ENCODE measurements at places on chromosomes 16 and 17.

GRCh38 chr16:55988013-55988412 lies 112.8 kb upstream of the CES5A start:
- DNase-seq: no peak

DNA sequence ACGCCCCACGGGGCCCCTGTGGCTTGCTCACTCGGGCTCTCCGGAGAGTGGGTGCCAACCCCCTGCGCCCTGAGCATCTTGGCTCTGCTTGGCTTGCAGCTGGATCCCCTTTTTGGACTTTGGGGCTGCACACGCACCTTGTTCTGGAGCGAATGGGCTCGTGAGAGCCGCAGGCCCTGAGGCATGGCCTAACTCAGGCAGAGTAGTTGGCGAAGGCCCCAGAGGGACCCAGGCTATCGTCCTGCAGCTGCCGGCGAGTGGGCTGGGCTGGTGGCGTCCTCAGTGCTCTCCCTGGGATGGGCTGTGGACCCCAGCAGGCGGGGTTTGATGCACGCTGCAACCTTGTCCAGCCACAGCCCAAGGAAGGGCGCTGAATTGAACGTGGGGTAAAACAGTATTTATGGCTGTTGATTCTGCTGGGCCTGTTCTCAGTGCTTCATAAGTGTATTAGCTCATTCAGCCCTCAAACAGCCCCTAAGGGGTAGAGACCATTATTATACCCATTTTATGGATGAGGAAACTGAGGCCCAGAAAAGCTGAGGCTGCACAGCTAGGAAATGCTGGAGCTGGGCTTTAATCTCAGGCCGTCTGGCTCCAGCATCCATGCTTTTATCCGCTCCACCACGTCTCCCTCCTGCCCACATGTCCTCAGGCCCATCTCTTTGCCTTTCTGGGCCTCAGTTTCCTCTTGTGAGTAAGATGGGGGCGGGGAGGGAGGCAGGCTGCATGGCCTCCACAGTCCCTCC lies 171.2 kb upstream of the CIBAR2 start:
- DNase-seq: no peak

DNA sequence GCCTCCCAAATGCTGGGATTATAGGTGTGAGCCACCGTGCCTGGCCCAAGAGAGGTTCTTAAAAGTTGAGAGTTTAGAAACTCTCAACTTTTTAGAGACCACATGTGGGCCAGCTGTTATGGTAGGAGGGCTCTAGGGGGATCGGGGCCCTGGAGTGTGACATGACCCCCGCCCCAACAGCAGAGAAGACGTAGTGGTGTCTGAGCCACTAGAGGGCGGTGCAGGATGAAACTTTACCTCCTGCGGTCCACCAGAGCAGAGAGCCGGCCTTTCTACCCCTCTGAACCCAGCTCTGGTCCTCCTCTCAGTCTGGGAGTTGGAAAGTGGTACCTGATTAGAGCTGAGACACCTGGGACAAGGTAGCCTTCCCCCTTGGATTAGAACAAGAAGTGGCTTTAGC lies 7.4 kb downstream of the CDK5RAP3 start:
- DNase-seq: no peak

GRCh38 chr16:85552980-85553435 lies 60.1 kb upstream of the GSE1 start:
- DNase-seq: no peak

- no peak for DNase-seq
These were observed 1.4 kb upstream of the PRPSAP2 start for GRCh38 chr17:18856570-18856915.

- DNase-seq: no peak
These were observed 1.8 kb downstream of the ZNF263 start for GRCh38 chr16:3285131-3285530.

DNA sequence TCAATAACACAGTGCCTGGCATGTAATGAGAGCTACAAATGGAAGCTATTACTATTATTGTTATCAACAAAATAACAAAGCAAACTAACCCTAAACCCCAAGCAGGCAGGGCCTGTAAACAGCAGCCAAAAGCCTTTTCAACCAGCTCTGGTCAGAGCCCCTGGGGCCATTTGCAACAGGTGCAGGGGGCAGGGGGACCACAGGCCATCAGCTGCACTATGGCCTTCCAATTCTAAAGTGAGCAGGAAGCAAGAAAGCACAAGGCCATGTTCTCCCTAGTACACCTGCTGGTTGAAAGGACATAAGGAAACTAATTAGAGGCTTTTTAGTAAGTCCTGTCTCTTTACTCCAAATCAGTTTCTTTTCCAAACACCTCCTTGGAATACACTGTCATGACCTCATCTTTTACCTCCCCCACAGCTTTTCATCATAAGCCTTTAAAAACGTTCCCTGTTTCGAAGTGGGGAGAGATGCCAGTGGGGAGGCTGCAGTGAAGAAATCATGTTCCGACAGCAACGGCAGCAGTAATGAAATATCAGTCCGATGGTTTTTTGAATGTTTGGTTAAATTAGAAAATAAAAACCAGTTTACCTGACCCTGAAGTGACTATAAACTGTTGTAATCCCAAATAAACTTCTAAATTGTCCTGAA lies 68.4 kb upstream of the GSG1L start:
- DNase-seq: no peak

DNA sequence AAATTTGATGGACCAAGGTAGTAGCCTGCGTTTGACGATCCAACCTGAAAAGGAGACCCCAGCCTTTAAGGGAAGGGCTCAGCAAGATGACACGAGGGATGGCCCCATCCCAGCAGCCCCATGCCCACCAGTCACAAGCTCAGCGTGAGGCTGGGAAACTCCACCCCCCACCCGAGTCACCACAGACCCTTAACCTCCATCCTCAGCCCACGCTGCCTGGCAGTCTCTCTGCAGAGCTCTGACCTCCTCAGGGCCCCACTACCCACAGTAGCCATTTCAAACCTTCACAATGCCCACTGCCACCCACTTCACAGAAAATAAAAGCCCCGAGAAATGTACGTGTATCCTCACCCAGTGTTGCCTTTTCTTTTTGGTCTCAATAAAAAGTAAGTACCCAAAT lies 18.7 kb downstream of the USP36 start:
- no peak for DNase-seq

- no peak for DNase-seq
These were observed 315.4 kb upstream of the TBX2 start for GRCh38 chr17:61084260-61084659.

GRCh38 chr16:88759245-88759975 lies 25.6 kb downstream of the PIEZO1 start:
- no peak for DNase-seq

DNA sequence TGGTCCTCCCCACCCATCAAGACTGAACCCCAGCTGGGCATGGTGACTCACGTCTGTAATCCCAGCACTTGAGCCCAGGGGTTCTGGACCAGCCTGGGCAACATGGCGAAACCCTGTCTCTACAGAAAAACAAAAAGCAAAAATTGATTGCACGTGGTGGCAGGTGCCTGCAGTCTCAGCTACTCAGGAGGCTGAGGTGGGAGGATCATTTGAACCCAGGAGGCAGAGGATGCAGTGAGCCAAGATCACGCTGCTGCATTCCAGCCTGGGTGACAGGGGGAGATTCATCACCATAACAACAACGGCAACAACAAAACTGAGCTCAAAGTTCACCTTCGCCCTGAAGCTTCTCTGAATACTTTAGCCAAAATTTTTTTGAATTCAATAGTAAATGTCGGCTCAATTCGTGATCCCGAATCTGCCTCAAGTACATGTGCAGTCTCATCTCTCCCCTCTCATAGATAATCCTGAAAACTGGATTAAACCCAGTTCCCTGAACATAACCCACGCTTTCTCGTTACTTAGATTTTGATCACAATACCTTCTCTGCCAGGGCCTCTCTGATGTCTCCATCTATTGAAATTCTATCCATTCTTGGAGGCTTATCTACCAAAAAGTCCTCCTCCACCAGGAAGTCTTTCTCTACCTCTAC lies 13.5 kb upstream of the MYH10 start:
- DNase-seq: no peak

DNA sequence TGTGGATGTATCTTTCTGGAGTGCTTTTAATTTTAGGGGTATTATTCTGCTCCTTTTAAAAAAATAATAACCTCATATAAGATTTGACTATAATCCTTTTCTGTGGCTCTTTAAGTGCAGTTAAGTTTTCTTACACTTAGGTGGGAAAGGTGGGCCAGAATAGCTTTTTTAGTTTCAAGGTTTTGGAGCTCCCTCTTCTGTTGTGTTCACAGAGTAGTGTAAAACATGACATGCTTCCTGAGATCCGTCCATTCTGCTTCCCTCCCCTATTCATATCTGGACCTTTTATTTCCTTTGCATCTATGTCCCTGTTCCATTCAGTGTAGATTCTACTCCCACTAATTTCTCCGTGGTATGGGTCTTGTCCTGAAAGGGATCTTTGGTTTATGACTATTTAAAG lies 12.8 kb downstream of the LRRC36 start:
- no peak for DNase-seq

- no peak for DNase-seq
These were observed at the start of gene PRR35 for GRCh38 chr16:560204-560700. Gene PRR35, plus strand, starts transcription at chr16:560394. Its CDS starts 2,901 bp downstream, at chr16:563295.

DNA sequence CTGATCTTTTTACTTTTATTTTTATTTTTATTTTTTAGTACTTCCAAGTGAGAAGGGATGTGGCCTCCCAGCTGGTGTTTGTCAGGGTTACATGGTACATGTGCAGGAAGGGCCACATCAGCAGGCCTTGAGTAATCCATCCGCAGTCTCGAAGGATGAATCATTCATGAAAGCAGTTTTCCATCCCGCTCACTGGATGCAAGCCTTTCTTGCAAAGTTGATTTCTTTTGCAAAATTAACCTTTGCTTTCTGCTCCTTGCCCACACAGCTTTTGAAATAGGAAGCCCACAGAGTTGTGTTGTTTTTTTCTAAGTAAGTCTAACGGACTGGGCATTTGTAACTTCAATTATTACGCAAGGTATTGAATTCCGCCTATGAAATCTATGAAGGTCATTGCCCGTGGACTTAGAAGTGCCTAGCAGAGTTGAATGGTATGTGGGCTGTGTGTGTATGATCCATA lies 157.4 kb downstream of the PRKCA start:
- no peak for DNase-seq

GRCh38 chr16:50259334-50260205 lies 6.8 kb upstream of the ADCY7 start:
- no peak for DNase-seq

GRCh38 chr17:50144845-50145531 lies 5.5 kb downstream of the PPP1R9B start:
- no peak for DNase-seq

DNA sequence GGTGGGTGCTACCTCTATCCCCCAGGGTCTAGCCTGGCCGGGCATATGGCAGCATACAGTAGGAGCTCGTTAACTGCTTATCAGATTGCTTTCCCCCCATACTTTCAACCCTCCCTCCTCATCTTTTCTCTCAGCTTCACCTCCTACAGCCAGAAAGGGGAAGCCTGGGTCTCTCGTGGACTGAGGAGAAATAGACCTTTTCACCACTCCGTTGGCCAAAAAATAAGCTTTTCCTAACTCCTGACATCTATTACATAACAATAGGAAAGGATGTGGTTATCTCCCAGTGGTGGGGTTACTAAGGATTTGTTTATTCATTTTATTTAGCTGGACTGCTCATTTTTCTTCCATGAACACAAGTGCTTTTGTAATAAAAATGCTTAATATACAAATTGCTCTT lies 9.0 kb upstream of the CXCL16 start:
- no peak for DNase-seq

DNA sequence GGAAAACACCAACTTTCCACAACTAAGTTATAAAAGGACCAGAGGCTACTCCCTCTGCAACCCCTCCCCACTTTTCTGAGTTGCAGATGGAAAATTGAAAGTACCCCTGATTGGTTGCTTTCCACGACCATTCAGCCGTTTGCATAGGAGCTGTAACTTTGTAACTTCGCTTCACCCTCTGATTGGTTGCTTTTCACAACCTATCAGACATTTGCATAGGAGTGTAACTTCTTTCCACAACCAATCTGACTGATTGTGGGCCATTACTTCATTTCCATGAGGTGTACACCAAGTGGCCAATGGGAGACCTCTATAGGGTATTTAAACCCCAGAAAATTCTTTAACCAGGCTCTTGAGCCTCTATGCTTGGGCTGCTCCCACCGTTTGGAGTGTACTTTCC lies 644.1 kb downstream of the WWOX start:
- no peak for DNase-seq

DNA sequence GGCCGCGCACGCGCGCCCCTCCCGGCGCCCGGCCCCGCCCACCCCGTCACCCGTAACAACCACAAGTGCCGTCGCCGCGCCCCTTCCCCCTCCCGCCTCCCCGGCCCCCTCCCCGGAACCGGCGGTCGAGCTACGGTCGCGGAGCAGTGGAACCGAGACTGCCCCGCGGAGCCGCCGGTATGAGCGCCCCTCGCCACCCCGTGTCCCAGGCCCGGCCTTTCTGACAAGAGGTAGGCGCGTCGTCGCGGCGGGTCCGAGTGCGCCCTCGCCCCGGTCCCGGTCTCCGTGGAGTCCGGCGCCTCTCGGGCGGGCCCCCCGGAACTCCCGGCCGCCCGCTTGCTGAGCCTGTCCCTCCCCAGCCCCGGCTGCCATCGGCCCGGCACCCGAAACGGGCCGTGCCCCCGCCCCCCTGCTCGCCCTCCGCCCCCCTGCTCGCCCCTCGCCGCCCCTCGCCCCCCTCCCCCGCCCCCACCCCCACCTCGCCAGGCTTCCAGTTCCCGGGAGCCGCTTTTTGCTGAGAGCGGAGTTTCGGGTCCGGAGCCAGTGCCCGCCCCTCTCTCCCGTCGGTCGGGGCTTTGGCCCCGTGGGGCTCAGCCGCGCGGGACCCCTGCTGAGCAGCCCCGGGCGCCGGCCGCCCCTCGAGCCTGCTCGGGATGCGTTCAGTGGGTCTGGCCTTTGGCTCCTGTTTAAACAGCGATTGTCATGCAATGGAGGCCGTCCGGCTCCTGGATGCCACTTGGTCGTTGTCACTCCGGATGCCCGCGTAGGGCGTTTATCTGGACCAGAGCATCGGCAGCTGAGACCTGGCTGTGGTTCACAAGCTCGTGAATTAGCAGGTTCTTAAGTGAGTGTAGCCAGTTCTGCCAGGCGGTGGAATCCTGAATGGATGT lies at the start of gene SEC14L1:
TSS of gene SEC14L1 (plus strand) at position 92 of the 890 bp plus-strand sequence. CDS start 2,628 bp downstream, outside the sequence.
- DNase-seq: no peak

GRCh38 chr17:56447171-56447570 lies 146.3 kb upstream of the NOG start:
- no peak for DNase-seq

DNA sequence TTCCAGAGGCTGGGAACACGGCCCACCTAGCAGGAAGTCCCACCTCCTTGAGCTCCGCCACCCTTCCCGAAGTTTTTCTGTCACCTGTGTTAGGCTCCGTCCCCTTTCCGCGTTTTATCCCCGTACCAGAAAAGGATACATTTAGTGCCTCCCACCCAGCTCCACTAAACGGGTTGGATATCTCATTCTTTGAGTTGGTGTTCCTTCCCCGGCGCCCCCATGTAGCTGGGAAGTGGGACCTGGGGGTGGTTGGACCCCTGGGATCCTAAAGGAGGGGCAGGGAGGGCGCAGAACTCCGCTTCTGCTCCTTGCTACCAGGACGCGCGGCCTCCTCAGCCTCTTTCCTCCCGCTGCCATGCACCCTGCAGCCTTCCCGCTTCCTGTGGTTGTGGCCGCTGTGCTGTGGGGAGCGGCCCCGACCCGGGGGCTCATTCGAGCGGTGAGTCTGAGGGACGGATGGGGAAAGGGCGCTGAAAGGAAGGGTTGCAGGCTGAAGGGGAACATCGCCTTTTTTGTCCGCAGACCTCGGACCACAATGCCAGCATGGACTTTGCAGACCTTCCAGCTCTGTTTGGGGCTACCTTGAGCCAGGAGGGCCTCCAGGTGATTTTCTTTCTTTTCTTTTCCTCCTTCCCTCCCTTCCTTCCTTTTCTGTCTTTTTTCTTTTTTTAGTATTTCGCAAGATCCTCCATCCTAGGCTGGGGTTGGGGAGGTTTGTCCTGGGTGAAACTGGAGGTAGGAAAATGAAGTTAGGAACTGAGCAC lies 669 bp downstream of the RNF167 start:
- no peak for DNase-seq

GRCh38 chr16:48194828-48195556 lies 39.2 kb upstream of the ABCC12 start:
- DNase-seq: no peak
